Cardiac atrium fibroblast (primary cell): ENCODE measurements at places on chromosomes 11 and 22. TPM values are rescaled to one million over a fixed set of nuclear protein-coding genes. Genes with fewer than 3 reads are reported as not detected.

Gene CHST1
- 12.3 and 24.9 TPM in 2 replicates for total RNA-seq

Gene RAB36
- total RNA-seq, result 1.8 and 2.3 TPM in 2 replicates

Gene TMEM151A
- total RNA-seq, result 0.54 and 1.5 TPM in 2 replicates

Gene CYP2D6
- 0.18 TPM in 1 of 2 replicates, not detected in the other for total RNA-seq

Gene VPREB1
- not detected in 2 replicates for total RNA-seq

Gene SPECC1L
- 25.8 and 29.6 TPM in 2 replicates for total RNA-seq

Gene SLC29A2
- total RNA-seq, result not detected in 2 replicates

Gene POU2AF2
- not detected in 2 replicates for total RNA-seq

Gene FOLR2
- not detected in 2 replicates for total RNA-seq

Gene GRIK4
- not detected in 2 replicates for total RNA-seq

Gene SCGB1A1
- total RNA-seq, result not detected in 2 replicates

Gene COMT
- 349 and 404 TPM in 2 replicates for total RNA-seq

Gene ANO9
- total RNA-seq, result not detected in 2 replicates

Gene MS4A7
- total RNA-seq, result not detected in 2 replicates

Gene CD3G
- not detected in 2 replicates for total RNA-seq

Gene UPK3A
- total RNA-seq, result not detected in 2 replicates

Gene MOGAT2
- total RNA-seq, result not detected in 2 replicates

Gene DEFB131B
- not detected in 2 replicates for total RNA-seq
